ENCODE measurements at places on chromosomes 3 and 15. TPM values are rescaled to one million over a fixed set of nuclear protein-coding genes. Genes with fewer than 3 reads are reported as not detected.

Gene LTF
- total RNA-seq = 0.22 TPM

Gene MCF2L2
- 1.5 TPM for total RNA-seq

Gene CFAP92
- total RNA-seq = not detected

Gene EXD1
- not detected for total RNA-seq

Data from B cell (primary cell).